Cortex of kidney (tissue), 1 donor: ENCODE measurements at places on chromosomes 7 and 10.

DNA sequence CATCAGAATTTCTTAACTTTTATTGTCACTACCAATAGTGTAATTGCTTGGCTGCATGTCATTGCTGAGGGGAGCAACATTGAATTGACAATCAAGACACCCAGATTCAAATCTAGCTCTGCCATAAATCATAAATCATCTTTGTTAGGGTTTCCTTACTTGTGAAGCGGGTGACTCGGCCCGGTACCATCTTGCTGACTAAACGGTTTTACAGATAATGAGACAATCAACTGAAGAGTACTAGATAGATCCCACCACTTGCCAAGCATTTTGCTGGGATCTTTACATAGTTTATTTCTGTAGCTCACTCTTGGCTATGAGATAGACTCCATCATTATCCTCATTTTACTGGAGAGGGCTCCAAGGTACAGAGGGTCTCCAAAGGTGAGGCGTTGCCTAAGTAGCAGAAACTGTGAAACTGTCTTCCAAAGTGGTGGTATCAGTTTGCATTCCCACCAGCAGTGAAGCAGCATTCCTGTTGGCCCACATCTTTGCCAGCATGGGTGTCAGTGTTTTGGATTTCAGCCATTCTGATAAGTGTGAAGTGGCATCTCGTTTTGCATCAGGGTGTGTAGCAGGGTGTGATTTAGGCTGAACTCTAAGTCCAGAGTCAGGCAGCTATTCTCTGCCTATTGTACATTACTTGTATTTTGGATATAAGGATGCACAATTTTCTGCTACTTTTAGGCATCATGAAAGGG is 168.7 kb upstream of the BMPER start:
- no peak for DNase-seq

DNA sequence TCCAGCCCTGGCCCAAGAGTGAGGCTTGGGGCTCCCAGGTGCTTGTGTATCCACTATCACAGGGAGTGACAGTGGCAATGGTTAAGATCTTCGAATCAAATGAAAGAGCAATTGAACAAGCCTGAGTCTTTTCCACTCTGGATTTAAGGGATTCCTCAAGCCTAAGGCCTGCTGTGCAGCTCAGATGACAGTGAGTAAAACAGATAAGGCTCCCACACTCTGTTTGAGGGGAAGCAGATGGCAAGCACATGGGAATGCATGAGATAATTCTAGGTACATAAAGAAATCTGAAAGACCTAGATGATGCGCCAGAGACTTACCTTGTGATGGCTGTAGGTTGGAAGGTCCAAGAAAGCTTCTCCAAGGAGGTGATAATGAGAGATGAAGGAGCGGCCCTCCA is 95.0 kb downstream of the LRRC18 start:
- DNase-seq = no peak

- DNase-seq = no peak
These were observed 71.5 kb upstream of the SLC13A1 start for GRCh38 chr7:123271231-123271630.

- DNase-seq = no peak
These were observed 6.0 kb downstream of the IL15RA start for GRCh38 chr10:5971315-5971832.

DNA sequence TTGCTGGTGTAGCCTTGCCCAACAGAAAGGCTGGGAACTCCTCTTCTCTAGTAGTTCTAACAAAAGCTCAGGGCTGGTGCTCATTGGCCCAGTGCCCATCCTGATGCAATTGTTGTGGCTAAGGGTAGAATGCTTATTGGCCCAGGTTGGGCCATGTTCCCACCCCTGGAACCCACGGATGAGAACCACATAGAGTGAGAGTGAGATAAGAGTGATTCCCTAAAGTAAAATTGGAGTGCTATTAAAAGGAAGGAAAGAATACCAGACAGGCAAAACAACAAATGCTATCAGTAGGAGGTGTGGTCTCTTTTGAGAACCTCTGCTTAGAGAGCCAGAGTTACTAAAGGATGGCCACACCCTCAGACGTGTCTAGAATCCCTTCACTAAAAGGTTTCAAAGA is 49.2 kb downstream of the LGI1 start:
- no peak for DNase-seq
